Activated T-helper 2 cell treated with anti-CD3 and anti-CD28 coated beads, Interferon-gamma antibody, Interleukin-2, Interleukin-4, amounts not matched to agents 10 μg/mL and 5 μg/mL and 100 μg/mL, durations not matched to agents 14 hours and 24 hours and 36 hours (primary cell): ENCODE measurements at places on chromosomes 4 and X.

DNA sequence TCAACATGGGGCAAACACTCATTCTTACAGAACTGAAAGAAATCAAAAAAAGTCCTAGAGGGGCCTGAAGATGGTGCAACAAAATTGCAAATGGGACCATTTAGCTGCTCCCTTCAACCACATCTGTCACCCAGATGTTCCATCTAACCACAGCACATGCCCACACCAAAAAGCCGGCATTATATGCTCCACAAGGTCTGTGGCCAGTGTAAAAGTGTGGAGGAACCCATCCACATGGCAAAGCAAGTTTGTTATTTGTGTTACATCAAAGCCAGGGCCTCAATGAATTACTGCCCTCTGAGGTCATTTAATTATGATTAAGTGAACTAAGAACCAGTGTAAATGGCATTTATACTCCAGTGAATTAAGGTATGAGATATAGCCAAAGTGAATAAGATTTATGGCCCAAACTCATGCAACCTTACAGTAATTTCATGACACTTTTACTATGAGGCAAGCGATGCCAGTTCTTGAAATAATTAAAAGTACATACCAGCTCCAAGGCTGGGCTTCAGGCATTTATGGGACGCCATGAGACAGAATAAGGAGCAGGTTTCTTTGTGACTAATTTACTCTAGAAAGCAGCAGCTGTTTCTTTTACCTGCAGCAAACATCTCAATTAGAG lies 48.7 kb upstream of the FGF16 start:
- no peaks in the 10 kb centered on the region for H3K4me1 ChIP-seq
- no peak overlapping the region for H3K27ac ChIP-seq
- no peaks in the 10 kb centered on the region for H3K36me3 ChIP-seq
- no peak overlapping the region for H3K4me3 ChIP-seq
- H3K27me3 ChIP-seq: no peaks in the 10 kb centered on the region

DNA sequence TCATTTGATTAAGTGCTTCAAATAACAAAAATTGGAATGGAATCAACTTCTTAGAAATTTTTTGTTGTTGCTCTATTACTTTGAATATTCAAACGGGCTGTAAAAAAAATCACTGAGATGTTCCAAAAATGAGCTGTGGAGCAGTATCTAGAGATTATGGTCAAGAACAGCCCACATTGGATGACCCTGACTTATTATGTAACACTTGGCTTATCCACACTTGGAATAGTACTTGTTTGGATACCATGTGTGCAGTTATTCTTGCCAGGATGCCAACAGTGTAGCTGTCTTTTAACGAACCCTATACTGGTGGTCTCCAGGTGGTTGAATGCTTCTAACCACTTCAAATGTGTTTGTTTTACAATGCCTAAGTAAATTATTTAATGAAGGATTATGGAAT lies 64.9 kb upstream of the CAMK2D start:
- H3K27me3 ChIP-seq: peaks cover 12% of the 10 kb centered on the region
- DNase-seq: no peak
- H3K4me3 ChIP-seq: no peak overlapping the region
- no peak overlapping the region for H3K27ac ChIP-seq
- H3K36me3 ChIP-seq: no peaks in the 10 kb centered on the region

GRCh38 chr4:38150766-38151165 lies 190.6 kb downstream of the PTTG2 start:
- H3K27ac ChIP-seq: no peak overlapping the region
- H3K36me3 ChIP-seq: no peaks in the 10 kb centered on the region
- H3K27me3 ChIP-seq: peaks cover 13% of the 10 kb centered on the region
- H3K4me1 ChIP-seq: peaks cover 1% of the 10 kb centered on the region
- no peak overlapping the region for H3K4me3 ChIP-seq

DNA sequence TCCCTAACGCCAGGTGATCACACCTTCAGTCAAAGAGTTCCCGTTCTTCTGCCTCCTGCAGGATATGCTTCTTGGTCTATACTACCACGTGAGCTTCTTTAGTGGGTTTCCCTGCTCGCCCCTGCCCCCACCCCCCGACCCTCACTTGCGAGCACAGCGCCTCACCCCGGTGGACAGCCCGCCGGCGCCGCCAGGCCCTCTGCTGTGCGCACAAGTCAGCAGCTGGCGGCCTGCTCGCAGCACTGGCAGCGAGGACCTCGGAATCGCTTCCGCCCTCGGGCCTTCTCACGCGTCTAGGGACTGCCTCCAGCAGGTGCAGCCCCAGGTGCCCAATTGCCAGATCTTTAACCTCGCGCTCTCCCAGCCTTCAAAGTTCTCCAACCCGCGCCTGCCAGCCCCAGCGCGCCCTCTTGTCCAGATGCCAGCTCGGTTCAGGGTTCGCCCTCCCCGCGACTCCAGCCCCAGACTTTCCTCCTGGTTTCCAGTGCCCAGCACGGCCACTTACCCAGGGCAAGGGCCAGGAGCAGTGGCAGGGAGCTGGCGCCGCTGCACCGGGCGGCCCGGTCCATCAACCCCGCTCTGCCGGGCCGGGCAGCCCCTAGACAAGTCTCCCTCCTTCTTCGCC lies 454 bp downstream of the BTC start:
- no peak for DNase-seq
- no peak overlapping the region for H3K4me3 ChIP-seq
- no peaks in the 10 kb centered on the region for H3K4me1 ChIP-seq

DNA sequence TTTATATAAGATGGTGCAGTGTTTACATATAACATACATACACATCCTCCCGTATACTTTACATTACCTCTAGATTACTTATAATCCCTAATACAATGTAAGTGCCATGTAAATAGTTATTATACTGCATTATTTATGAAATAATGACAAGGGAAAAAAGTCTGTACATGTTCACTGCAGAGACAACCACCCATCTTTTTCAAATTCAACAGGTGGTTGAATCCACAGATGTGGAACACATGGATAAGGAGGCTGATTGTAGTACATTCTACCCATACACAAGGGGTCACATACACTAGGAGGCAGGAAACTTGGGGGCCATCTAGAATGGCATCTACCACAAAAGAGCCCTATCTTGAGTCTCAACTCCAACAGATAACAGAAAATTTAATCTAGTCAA lies 3.4 kb upstream of the IDS start:
- H3K4me3 ChIP-seq: no peak overlapping the region
- no peaks in the 10 kb centered on the region for H3K36me3 ChIP-seq
- no peak for DNase-seq
- H3K27ac ChIP-seq: no peak overlapping the region
- peaks cover 19% of the 10 kb centered on the region for H3K4me1 ChIP-seq
